ENCODE measurements at places on chromosomes 7 and 10. TPM values are rescaled to one million over a fixed set of nuclear protein-coding genes. Genes with fewer than 3 reads are reported as not detected.

- H3K27ac ChIP-seq = no peak overlapping the region
- no peak overlapping the region for H3K4me3 ChIP-seq
- H3K4me1 ChIP-seq = no peaks in the 10 kb centered on the region
- no peak for DNase-seq
- no peaks in the 10 kb centered on the region for H3K36me3 ChIP-seq
- H3K27me3 ChIP-seq = no peaks in the 10 kb centered on the region
Observed at GRCh38 chr7:105473163-105473562, 48.9 kb downstream of the PUS7 start.

DNA sequence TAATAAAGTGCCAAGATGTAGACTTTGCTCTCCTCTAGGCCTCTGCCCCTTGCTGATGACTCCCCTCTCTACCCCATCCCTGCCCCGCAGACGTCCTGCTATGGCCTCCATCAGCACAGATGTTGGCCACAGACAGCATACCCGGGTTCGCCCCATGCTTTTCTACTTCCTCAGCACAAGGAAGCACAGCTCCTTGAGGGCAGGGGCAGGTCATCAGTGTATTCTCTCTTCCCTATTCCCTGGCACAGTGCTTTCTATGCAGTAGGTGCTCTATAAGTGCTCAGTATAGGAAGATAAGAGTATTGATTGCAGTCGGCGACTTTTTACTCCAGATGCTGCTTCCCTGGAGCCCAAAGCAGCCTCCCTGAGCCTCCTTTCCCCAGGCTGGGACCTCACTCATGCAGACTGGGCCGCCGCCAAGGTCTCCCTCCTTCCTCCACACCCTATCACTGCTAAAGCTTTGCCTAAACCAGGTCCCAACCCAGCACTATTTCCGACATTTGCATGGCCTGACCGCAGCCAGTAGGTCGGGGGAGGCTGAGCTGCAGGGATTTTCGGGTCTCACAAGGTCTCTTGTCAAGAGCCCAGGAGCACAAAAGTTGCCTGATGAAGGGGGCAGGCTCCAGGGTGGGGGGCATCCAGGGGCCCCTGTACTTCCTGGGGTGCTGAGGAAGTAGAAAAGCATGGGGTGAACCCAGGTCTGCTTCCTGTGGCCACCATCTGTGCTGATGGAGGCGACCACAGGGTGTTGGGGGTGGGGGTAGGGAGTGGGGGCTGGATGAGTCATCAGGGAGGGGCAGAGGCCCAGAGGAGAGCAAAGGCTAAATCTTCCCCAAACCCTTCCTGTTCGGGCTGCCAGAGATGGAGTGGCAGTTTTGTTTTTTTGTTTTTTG is 8.0 kb downstream of the CALHM3 start:
- H3K27me3 ChIP-seq = no peaks in the 10 kb centered on the region
- H3K36me3 ChIP-seq = no peaks in the 10 kb centered on the region
- no peak overlapping the region for H3K27ac ChIP-seq
- DNase-seq = no peak
- no peak overlapping the region for H3K4me3 ChIP-seq

DNA sequence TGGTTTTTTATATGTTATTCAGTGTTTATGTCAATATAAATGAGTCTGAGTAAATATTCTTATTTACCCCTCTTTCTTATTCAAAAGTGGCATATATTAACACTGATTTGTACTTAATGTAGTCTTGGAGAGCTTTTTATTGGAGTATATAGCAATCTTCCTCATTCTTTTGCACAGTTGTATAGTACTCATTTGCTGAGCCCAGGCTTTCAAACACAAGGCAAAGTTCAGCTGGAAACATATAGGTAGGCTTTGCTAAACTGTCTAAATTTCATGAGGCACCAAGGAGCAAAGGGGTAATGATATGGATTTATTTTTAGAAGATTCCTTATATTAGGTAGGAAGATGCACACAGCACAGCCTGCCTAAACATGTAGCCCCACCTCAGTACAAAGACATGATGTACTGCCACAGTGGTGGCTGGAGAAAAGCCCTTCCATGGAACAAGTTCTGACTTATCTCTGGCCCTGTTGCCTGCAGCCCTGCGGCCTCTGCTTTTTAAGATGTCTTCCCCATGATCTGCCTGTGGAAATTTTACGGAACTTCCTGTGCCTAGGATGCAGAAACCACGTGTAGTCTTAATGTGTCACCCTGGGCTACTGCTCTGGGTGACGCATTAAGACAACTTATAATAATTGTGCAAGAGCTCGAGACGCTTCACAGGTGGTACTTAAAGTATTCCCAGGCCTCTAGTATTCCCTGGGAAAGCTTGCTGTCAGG is 9.6 kb upstream of the PDCD4 start:
- H3K4me1 ChIP-seq = peaks cover 38% of the 10 kb centered on the region
- no peak overlapping the region for H3K27ac ChIP-seq
- H3K36me3 ChIP-seq = no peaks in the 10 kb centered on the region
- no peak for DNase-seq

DNA sequence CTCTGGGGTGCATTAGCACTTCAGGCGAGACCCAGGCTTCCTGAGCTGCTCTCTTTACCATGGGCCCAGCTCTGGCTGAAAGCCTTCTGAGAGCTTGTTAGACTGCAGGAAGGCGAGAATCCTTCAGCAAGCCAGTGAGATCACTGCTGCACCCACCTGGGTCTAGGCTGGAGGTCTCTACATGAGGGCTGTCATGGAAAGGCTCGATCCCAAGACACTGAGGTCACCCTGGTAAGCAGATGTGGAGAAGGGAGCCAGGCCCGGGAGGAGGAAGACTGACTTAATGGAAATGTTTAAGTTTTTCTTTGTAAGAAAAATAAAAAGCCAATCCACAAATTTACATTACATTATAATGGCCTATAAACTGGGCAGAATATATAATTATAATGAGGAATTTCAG is 684.5 kb downstream of the TNS3 start:
- H3K27ac ChIP-seq = no peak overlapping the region
- H3K4me3 ChIP-seq = no peak overlapping the region
- DNase-seq = no peak
- H3K36me3 ChIP-seq = no peaks in the 10 kb centered on the region
- H3K4me1 ChIP-seq = no peaks in the 10 kb centered on the region
- H3K27me3 ChIP-seq = no peaks in the 10 kb centered on the region

DNA sequence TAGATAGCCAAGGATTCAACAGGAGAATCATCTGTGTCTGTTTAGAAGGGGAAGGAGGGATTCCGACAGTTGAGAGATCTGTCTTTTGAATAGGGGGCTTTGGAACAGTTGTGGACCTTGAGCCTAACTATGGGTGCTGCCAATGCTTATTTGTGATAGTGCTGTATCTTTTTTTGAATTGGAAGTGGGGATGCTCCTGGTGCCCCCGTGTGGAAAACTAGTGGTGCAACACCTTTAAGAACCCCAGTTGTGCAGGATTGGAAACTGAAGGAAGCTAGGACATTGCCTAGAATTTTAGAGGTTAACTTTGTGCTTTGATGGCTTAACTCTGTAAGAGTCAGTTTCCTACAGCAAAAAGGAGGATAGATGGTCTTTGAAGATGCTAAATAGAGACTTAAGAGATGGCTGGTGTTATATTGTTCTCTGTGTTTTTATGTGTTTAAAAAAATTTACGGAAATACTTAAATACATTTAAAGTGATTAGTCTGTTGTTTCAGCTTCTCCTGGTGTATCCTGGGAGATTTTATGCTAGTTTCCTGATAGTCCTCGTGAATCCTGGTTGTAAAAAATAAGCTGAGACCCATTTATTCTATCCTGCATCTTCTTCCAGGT is 69.3 kb downstream of the AP3M1 start:
- no peaks in the 10 kb centered on the region for H3K27me3 ChIP-seq
- no peak overlapping the region for H3K27ac ChIP-seq
- H3K36me3 ChIP-seq = no peaks in the 10 kb centered on the region
- peaks cover 19% of the 10 kb centered on the region for H3K4me1 ChIP-seq
- H3K4me3 ChIP-seq = no peak overlapping the region
- peak; percentile 58 for DNase-seq

- no peaks in the 10 kb centered on the region for H3K36me3 ChIP-seq
- DNase-seq = no peak
- no peak overlapping the region for H3K27ac ChIP-seq
- H3K27me3 ChIP-seq = no peaks in the 10 kb centered on the region
Observed at GRCh38 chr10:114810926-114811325, 10.7 kb upstream of the FHIP2A start.

DNA sequence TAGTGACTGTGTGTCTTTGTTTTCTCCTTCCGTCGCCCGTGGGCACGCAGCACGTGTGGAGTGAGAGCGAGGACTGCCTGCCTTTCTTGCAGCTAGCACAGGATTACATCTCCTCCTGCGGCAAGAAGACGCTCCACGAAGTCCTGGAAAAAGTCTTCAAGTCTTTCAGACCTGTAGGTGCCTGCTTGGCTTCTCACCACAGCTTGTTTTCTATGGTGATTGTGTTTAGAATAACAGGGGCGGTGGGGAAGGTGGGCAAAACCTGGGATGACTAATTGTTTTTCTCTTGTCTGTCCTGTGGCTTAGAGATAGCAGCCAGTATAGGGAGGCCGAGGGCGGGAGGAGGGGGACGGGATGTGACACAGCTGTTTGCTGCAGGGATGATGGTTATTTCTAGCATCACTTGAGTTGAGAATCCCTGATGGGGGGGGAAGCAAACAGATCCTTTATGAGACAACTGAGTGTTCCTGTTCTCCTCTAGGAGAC is 11.4 kb downstream of the MTURN start:
- no peak overlapping the region for H3K27ac ChIP-seq
- H3K27me3 ChIP-seq = no peaks in the 10 kb centered on the region
- 0 out of 2 replicates have a peak, but pooled peaks cover 8% of the 10 kb centered on the region for H3K4me1 ChIP-seq
- H3K36me3 ChIP-seq = no peaks in the 10 kb centered on the region

GRCh38 chr10:12334186-12334530 is 15.2 kb upstream of the CAMK1D start:
- H3K27me3 ChIP-seq = no peaks in the 10 kb centered on the region
- H3K27ac ChIP-seq = no peak overlapping the region
- no peak for DNase-seq
- no peaks in the 10 kb centered on the region for H3K36me3 ChIP-seq

GRCh38 chr7:139591550-139592195 is 68.2 kb downstream of the CLEC2L start:
- peaks cover 4% of the 10 kb centered on the region for H3K36me3 ChIP-seq
- H3K27ac ChIP-seq = no peak overlapping the region
- no peaks in the 10 kb centered on the region for H3K27me3 ChIP-seq
- DNase-seq = no peak
- H3K4me1 ChIP-seq = no peaks in the 10 kb centered on the region

DNA sequence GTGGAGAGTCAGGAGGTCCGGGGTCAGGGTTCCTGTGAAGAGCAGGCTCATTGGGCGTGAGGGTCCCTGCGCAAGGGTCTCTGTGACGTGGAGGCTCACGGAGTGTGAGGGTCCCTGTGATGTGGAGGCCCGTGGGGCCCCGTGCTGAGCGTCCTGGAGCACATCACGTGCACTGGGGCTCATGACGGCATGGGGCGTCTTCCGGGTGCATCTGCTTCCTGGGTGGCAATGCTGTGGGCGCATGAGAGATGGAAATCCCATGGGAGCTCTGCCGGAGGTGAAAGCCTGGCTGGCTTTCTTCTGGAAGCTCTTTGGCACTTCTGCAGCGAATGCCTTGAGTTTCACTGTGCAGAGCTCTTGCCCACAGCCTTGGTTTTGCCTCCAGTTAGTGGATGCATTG is 71.4 kb downstream of the WDR37 start:
- H3K27ac ChIP-seq = no peak overlapping the region
- H3K4me3 ChIP-seq = no peak overlapping the region
- DNase-seq = no peak
- no peaks in the 10 kb centered on the region for H3K4me1 ChIP-seq
- peaks cover 2% of the 10 kb centered on the region for H3K36me3 ChIP-seq
- no peaks in the 10 kb centered on the region for H3K27me3 ChIP-seq

- no peaks in the 10 kb centered on the region for H3K4me1 ChIP-seq
- no peak overlapping the region for H3K27ac ChIP-seq
- H3K27me3 ChIP-seq = no peaks in the 10 kb centered on the region
- DNase-seq = no peak
Observed at GRCh38 chr7:44222776-44223261, 22.0 kb downstream of the YKT6 start.

- H3K27ac ChIP-seq = peak overlapping the region; percentile 64
- H3K36me3 ChIP-seq = no peaks in the 10 kb centered on the region
- DNase-seq = no peak
- H3K4me1 ChIP-seq = no peaks in the 10 kb centered on the region
- peak overlapping the region; percentile 14 for H3K4me3 ChIP-seq
- H3K27me3 ChIP-seq = no peaks in the 10 kb centered on the region
Observed at GRCh38 chr7:87038993-87039690, 20.3 kb downstream of the ELAPOR2 start.

Gene GUSB
- 80.0 TPM for total RNA-seq

Gene CYP2C9
- total RNA-seq = 1.4 TPM

Gene RAB19
- 3.8 TPM for total RNA-seq

Data from Caco-2 (cell line).